ENCODE measurements at places on chromosomes 7 and 10.

DNA sequence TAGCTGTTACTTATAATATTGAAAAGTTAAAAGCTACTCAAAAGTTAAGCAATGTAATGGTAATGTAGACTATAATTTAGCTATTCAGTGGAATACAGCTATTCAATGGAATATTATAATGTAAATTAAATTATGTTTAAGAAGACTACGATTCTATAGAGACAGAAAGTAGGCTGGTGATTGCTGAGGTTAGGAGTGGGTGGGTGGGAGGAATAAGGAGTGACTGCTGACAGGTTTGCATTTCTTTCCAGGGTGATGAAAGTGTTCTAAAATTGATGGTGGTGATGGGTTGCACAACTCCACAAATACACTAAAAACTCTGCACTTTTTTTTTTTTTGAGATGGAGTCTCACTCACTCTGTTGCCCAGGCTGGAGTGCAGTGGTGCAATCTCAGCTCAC is 21.4 kb downstream of the DENND2A start:
- no peak for DNase-seq

DNA sequence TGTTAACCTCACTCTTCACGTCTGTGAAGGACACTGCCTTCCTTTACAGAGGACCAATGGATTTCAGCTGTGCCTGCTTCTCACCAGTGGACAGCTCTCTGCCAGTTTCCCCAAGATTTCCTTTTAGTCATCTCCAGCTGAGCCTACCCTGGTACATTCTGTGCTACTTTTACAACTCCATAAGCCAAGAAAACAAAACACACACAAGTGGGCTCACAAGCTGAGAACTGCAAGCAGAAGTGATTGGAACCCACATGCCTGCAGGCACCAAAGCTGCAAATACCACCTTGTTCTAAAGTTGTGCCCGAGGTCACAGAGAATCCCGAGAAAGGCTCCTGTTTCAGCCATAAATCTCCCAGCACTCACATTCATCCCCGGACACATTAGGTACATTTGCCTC is 636.8 kb downstream of the PHTF2 start:
- no peak for DNase-seq

DNA sequence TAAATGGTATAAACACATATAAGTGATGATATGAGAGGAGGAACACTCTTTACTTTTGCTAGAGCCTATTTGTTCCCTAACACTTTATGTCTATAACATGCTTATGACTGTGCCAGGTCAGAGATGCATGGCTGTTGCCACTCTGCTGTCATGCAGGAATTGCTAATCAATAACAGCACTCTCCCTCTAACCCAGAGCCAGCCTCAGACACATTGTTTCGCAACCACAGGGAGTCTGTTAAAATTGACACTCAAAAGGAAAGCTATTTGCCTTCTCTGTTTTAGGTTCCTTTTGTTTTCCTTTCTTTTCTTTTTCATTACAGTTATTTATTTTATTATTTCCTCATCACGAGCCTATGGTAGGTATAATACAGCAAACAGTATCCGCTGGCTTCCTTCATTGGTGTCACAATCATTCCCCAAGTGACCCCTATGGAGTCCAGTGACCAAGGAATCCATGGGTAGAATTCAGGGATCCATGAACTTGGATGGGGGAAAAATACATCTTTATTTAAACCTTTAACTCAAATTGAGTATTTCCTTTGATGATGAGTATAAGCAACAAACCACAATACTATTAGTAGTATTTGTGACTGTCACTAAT is 6.8 kb downstream of the PON2 start:
- DNase-seq, result no peak

GRCh38 chr7:140235114-140235513 is 58.3 kb upstream of the KDM7A start:
- DNase-seq, result no peak

- no peak for DNase-seq
Observed at GRCh38 chr10:123807444-123808035, 84.1 kb downstream of the CPXM2 start.

GRCh38 chr7:158291998-158292397 is 295.6 kb downstream of the PTPRN2 start:
- no peak for DNase-seq

DNA sequence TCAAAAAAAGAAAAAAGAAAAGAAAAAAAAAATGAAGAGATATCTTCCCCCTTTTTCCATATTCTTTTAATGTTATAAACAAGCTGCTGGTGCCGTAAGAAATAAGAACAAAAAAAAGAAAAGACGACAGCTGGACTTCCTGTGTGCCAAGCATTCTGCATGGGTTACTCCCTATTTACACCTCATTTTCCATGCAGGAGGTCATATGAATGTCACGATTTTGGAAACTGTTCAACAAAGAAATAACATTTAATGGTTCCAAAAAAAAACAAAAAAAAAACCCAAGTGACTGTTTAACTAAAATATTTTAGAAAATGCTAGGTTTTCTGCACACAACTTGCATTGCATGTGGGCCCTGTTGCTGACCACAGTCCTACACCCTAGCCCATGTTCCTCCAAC is 159.3 kb downstream of the TNS3 start:
- DNase-seq, result no peak

GRCh38 chr10:70786799-70787415 is 1.7 kb upstream of the TBATA start:
- DNase-seq, result peak; percentile 59

- peak; percentile 23 for DNase-seq
Observed at GRCh38 chr7:17530741-17531421, 232.4 kb downstream of the AHR start.

GRCh38 chr7:36005293-36005692 is 147.8 kb upstream of the EEPD1 start:
- DNase-seq, result no peak

- peak; percentile 21 for DNase-seq
Observed at GRCh38 chr7:87234949-87235348, 15.4 kb upstream of the TMEM243 start.

DNA sequence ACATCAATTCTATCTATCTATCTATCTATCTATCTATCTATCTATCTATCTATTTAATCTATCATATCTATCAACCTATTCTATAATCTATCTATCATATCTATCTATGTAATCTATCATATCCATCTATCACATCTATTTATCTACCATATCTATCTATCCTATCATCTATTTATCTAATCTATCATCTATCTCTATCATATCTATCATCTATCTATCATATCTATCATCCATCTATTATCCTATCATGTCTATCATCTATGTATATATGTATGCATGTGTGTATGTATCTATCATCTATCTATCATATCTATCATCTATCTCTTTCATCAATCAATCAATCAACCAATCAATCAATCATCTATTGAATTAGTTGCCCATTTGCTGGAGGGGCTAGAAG is 159.3 kb upstream of the GALNT17 start:
- DNase-seq, result no peak

GRCh38 chr7:1985042-1985441 is 247.7 kb downstream of the MAD1L1 start:
- DNase-seq, result peak; percentile 6

DNA sequence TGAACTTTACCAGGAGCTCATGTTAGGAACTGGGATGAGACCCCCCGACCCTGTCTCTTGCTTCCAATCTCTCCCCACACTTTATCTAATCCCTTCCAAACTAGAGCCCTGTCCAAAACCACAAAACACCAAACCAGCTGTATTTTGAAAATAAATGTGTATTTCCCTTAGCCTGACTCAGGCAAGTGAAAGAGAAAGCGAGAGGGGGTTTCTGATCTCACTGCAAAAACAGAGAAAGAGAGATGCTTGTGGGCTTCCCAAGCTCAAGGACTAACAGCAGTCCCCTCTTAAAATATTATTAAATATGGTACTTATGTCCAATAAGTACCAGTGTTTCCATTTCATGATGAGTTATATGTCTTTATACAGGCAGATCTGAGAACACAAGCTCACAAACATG is 122.0 kb downstream of the AGMO start:
- no peak for DNase-seq

DNA sequence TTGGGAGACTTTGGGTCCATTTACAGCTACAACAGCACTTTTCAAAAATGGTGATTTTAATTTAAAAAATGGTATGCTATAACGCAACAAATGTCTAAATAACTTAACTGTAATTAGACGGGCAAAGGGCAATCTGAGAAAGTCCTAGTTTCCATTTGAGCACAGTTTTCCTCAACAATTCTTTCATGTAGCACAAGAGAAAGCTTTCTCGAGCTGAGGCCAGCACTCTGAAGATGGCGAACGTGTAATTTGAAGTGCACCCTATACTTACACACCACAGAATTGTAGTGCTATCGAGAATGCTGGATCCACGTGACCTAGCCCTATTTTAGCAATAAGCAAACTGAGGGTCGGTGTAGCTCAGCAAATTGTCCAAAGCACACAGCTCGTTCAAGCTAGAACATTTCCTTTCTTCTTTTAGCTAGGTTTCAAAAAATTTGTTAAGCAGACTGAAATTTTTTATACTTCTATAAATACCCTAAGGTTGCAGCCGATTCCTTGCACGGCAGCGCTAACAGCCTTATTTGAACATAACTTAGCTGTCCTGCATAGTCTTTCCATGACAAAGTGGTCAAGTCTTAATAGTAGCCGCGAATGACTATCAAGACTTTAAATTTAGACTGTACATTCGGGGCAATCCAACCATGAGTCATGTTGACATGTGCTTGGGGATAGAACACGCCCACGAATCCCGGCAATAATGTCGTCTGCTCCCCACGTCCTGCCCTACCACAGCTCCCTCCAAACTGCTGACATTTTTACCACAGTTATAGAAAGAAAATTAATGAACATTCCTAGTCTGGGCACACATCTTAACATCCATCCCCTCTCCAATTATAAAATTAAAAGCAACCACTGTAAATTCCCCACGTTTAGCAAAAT is 10.0 kb downstream of the KLF6 start:
- DNase-seq, result peak; percentile 92

DNA sequence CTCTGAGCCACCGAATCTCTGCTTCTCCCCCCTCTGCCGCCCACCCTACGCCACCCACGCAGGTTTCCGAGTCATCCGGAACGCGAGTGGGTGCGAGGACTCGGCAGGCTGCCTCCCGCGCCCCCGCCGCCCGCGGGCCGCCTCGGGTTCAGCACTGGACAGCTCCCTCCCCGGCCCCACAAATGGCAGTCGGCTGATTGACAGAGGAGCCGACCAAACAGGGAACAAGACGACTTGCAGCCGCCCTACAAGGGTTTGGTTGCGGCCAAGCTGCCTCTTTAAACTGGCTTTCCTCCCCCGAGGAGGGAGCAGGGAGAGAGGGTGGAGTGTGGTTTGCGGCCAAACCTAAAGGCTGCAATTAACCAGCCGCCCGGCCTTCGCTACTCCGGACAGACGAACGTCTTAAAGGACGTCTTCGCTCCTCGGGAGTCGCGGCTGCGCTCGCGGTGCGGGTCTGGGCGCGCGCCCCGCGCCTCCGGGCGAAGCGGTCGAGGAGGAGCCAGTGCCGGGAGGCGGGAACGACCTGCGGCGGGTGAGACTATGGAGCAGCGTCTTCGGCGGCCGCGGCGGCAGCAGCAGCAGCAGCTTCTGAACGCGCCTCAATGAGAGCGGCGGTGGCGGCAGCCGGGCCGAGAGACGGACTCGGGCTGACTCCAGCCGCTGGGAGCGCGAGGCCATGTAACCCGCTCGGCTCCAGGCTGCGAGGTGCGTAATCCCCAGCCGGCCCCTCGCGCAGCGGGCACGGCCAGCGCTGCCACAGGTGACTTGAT is at the start of gene GPR158:
Gene GPR158 (plus strand): TSS at position 541 of the 770 bp plus-strand sequence. CDS start 420 bp downstream, outside the sequence.
- peak; percentile 79 for DNase-seq

DNA sequence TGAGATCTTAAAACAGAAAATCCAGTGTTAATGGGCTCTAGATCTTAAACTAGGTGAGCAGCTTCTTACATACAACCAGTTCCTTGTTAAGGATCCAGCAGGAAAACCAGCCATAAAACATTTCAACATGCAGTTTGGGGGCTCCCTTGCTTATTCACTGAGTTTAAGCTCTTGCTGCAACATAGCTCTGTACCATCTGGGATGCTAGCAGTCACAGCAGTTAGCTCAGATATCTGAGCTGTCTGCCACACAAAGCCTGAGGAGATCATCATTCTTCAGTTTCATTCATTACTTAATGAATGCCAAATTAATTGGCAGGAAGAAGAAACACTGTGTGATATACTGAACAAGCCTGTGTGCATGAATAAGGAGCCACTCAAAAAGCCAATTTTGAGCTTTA is 62.8 kb downstream of the PODXL start:
- DNase-seq, result no peak

- peak; percentile 69 for DNase-seq
Observed at GRCh38 chr10:120477021-120477742, 20.2 kb downstream of the PLPP4 start.

DNA sequence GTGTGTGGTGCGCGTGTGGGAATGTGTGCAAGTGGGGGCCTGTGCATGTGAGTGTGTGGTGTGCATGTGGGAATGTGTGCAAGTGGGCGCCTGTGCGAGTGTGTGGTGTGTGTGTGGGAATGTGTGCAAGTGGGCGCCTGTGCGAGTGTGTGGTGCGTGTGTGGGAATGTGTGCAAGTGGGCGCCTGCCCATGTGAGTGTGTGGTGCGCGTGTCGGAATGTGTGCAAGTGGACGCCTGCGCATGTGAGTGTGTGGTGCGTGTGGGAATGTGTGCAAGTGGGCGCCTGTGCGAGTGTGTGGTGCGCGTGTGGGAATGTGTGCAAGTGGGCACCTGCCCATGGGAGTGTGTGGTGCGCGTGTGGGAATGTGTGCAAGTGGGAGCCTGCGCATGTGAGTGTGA is 232.2 kb downstream of the FANK1 start:
- DNase-seq, result no peak

GRCh38 chr7:2817456-2817855 is 26.7 kb downstream of the GNA12 start:
- no peak for DNase-seq

GRCh38 chr10:69789164-69789576 is 12.5 kb upstream of the COL13A1 start:
- no peak for DNase-seq

DNA sequence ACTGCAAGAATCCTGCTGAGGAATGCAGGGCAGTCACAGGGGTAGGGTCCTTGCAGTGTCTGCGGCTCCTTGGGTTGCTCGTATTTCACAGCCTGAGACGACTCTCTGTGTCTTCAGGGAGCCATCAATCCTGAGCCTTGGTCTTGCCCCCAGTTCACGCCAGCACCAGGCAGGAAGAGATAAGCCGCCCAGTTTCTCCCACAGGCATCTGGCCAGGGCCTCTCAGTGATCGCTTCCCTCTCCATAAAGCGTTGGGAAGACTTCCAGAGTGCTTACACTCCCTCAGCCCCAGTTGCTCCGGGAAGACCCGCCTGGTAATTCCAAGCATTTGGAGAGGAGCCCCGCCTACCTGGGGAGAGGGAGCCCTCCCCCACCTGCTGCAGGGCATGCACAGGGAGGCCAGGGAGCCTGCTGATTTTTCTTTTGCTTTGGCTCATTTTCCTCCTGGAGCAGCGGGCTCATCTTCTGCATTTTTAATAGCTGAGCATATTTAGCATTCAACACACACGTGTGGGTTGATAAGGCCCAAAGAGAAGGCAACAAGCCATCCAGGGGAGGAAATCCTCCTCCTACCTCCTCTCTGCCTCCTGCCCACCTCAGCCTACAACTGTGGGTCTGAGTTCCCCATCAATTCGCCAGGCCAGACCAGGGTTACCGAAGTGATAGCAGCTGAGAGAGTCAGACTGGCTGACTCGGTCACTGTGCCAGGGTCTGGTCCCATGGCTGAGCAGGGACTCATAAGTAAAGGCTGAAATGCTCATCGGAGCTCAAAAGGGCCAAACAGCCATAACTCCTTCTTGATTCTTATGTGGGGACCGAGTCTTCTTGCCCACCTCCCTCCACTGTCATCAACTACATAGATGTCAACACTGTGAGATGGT is 74.4 kb upstream of the EFCAB10 start:
- DNase-seq, result no peak

All from EL (cell line).